Spinal cord (tissue), 10 donors: ENCODE measurements at places on chromosomes 5 and 9. TPM values are rescaled to one million over a fixed set of nuclear protein-coding genes. Genes with fewer than 3 reads are reported as not detected.
A peak's percentile ranks its signal among the peaks of the same experiment; 100 is the strongest.

DNA sequence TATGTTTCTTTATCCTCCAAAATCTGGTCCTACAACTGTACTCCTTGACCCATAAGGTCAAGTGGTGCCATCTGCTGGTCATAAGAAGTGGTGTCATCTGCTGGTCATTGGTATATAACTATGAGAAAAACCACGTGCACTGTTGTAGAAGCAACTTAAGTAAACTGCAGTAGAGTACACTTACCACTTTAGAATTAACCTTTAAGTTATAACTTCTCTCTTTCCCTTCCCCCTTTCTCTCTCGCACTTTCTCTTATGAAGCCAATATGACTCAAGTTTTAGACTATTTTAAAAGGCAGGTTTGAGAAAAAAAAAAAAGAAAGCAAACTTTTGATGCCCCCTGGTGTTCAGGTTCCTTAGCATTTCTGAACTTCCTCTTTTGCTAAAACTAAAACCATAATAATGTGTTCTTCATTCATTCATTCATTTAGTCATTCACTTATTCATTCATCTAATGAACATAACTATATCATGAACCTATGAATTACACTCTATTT lies 12.8 kb upstream of the MTAP start:
- DNase-seq, result peak; percentile 74

- no peak for DNase-seq
Observed at GRCh38 chr5:150307617-150308426, 5.1 kb upstream of the ARSI start.

- DNase-seq, result no peak
Observed at GRCh38 chr5:127987354-127988145, 96.0 kb upstream of the SLC12A2 start.

DNA sequence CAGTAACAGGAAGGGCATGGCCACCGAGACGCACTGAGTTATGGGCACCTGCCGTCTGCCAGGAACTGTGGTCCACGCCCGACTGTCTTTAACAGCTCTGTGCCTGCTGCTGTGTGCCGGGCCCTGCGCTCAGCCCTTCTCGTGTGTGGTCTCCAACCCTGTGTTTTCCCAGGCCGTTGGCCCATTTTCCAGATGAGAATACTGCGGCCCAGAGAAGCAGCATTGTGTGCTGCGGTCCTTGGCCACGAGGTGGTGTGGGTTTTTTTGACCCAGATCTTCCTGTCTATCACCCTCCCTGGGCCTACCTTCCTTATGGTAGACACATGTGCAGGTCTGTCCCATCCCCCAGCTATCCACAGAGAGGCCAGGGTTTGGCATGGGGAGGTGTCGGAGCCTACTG lies 47.0 kb downstream of the RXRA start:
- no peak for DNase-seq

GRCh38 chr5:112121258-112121657 lies 297.8 kb downstream of the EPB41L4A start:
- no peak for DNase-seq

- DNase-seq, result no peak
Observed at GRCh38 chr9:32414856-32415255, 30.4 kb downstream of the ACO1 start.

- no peak for DNase-seq
Observed at GRCh38 chr5:170448221-170448620, 55.6 kb upstream of the KCNIP1 start.

- DNase-seq, result no peak
Observed at GRCh38 chr9:126851286-126851880, 9.1 kb upstream of the ZBTB34 start.

- DNase-seq, result peak; percentile 37
Observed at GRCh38 chr9:93200989-93201334, 17.0 kb downstream of the WNK2 start.

DNA sequence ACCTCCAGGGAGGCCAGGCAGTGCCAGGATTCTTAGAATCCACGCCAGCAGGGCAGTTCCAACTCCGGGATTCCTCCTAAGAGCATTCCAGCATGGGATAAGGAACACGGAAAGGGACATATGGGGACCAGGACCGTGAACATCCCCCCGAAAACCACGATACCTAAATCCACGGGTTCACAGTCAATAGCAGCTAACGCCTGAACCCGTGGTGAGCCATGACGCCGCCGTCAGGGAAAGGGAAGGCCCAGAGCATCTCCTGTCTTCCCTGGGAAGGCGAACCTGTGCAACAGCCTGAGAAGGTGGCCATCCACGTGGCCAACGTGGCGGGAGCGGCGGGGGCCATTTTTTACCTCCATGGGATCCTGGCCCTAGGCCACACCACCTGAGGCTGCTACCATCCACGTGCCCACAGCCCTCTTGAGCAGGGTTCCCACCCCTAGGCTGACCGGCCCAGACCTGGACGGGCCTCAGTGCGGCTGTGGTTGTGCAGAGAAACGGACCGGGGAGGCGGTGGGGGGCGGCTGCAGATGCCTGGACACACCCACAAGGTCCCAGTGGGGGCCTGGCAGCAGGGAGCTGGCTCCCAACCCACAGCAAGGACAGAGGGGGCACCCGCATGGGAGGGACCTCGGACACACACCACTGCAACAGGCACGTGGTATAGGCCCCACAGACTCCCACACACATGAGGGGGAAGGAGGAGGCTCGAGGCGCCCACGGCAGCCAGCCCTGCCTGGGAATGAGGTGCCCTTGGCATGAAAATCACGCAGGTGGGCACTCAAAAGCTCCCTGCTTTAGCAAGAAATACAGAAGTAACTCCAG lies 42.8 kb downstream of the SLC12A7 start:
- DNase-seq, result no peak

Gene FOXI1
- total RNA-seq, result not detected

Gene ATOSB
- 12.2 TPM for total RNA-seq

Gene C5orf58
- not detected for total RNA-seq
